ENCODE measurements at places on chromosomes 3 and 15. TPM values are rescaled to one million over a fixed set of nuclear protein-coding genes. Genes with fewer than 3 reads are reported as not detected.

- H3K27ac ChIP-seq: no peak overlapping the region
- no peaks in the 10 kb centered on the region for H3K27me3 ChIP-seq
These were observed 270.5 kb downstream of the FAM43A start for GRCh38 chr3:194955979-194956696.

- H3K4me3 ChIP-seq: peak overlapping the region; percentile 91
- peaks cover 21% of the 10 kb centered on the region for H3K4me1 ChIP-seq
- peak overlapping the region; percentile 79 for H3K27ac ChIP-seq
- no peaks in the 10 kb centered on the region for H3K27me3 ChIP-seq
- H3K36me3 ChIP-seq: no peaks in the 10 kb centered on the region
These were observed 1.3 kb downstream of the GMPS start for GRCh38 chr3:155871746-155872158.

GRCh38 chr3:152328841-152329240 is 60.1 kb downstream of the MBNL1 start:
- peaks cover 13% of the 10 kb centered on the region for H3K36me3 ChIP-seq
- H3K27me3 ChIP-seq: no peaks in the 10 kb centered on the region
- H3K27ac ChIP-seq: peak overlapping the region; percentile 88
- no peak for DNase-seq
- peaks cover 52% of the 10 kb centered on the region for H3K4me1 ChIP-seq

The CEMIP gene
- 0.61 TPM for total RNA-seq

The RASGRP1 gene
- 0.39 TPM for total RNA-seq

The GHRL gene
- not detected for total RNA-seq

Data from PC-9 (cell line).